ENCODE measurements at places on chromosomes 6 and 20. TPM values are rescaled to one million over a fixed set of nuclear protein-coding genes. Genes with fewer than 3 reads are reported as not detected.

DNA sequence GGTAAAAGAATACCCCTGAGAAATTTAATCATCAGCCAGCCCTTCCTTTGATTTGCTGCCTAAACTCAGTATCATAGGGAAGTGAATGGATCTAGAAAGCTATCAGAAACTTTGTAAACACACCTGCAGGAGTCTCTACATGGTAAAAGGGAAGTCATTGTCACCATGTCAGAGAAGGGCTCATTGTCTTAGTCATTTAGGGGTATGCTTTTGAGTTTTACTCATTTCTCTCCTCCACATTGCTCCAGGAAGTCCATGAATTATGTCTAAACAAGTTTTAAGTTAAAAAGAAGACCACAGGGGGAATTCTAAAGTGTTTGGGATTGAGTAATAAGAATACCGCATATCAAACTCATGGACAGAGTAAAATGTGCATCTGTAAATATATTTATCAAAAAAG, 2.5 kb downstream of the SLC17A1 start:
- no peak for DNase-seq

DNA sequence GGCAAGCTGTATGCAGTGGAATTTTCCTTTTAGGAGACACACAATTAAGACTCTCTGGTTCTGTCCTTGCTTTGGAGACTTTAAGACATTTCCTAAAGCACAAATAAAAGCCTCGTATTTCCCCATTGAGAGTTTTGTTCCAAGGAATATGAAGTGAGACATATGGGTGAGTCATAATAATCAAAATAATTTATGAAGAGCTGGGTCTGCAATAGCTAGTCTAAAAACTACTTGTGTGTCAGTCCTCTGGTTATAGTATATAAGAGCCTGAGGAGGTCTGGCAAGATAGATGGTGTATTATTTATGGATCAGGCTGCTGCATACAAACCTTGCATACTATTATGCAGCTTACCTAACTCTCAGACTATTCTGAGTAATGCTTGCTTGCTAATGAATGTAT, 142.6 kb downstream of the ADGRG6 start:
- no peak for DNase-seq

DNA sequence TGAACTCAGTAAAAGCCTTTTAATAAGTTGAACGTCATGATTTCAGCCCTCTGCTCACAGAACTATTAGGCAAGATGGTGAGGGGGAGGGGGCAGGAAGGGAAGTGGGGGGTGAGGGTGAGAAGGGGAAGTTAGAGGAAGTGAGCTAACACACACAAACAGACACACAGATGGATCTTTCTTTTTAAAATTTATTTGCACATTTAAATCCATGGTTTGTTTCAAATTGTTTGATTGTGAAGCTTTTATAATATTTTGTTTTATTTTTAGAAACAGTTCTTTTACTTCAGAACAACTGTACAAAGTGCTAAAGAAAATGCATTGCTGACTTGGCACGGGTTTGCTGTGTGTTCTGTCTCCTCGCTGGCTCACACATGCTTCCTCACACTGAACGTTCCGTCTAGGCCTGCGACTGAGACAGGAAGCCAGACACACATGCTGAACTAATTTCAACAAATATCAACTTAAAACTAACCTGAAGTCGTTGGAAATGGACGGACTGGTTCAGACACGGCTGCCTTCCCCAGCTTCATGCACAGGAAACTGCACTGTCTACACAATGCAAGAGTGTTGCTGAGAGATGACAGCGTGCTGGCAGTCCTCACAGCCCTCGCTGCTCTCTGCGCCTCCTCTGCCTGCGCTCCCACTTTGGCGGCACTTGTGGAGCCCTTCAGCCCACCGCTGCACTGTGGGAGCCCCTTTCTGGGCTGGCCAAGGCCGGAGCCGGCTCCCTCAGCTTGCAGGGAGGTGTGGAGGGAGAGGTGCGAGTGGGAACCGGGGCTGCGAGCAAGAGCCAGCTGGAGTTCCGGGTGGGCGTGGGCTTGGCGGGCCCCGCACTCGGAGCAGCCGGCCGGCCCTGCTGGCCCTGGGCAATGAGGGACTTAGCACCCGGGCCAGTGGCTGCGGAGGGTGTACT, 8.1 kb upstream of the ZBP1 start:
- DNase-seq, result no peak

- no peak for DNase-seq
Observed at GRCh38 chr6:12065321-12066140, 53.4 kb downstream of the HIVEP1 start.

GRCh38 chr6:166625356-166625755, 1.7 kb downstream of the RPS6KA2 start:
- no peak for DNase-seq

GRCh38 chr20:52311209-52311794, 119.7 kb upstream of the ZFP64 start:
- DNase-seq, result no peak

- DNase-seq, result no peak
Observed at GRCh38 chr6:36719126-36719525, 21.5 kb downstream of the RAB44 start.

DNA sequence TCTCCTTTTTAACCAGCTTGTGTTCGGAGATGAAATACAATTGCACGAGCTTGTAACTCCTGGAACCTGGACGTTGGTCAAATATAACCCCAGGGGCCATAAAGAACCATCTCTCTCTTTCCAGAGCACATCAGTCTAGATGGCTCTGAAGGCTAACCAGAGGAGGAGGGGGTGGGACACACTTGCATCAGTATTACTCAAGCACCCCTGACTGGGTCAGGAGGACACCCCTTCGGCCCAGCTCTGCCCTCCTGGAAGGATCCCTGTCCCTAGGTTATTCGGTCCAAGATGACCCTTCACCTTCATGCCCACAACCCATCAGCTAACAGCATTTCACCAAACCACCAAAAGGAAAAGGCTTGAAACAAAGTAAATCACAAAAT, 67.1 kb downstream of the FYN start:
- no peak for DNase-seq

DNA sequence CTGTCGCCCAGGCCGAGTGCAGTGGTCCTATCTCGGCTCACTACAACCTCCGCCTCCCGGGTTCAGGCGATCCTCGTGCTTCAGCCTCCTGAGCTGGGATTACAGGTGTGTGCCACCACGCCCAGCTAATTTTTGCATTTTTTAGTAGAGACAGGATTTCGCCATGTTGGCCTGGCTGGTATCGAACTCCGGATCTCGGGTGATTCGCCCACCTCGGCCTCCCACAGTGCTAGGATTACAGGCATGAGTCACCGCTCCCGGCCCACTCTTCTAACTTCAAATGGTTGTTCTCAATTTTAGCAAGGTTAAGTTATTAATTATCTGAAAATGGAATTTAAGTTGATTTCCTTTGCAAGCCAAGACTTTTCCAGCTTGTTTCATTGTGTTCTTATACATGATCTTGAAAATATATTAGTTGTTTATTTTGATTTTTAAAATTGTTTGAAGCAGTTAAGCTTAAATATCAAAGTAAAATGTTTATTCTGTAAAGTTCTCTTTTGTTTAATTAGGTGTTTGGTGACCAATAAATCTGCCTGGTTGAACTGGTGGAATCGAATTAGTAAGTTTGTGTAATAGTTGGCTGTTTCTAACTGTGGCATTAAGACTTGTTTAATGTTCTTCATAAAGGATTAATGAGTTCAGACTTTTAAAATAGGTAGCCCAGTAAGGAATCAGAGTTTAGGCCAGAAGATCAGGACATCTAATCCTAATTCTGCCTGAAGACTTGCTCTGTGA, 2.3 kb downstream of the PM20D2 start:
- peak; percentile 39 for DNase-seq

DNA sequence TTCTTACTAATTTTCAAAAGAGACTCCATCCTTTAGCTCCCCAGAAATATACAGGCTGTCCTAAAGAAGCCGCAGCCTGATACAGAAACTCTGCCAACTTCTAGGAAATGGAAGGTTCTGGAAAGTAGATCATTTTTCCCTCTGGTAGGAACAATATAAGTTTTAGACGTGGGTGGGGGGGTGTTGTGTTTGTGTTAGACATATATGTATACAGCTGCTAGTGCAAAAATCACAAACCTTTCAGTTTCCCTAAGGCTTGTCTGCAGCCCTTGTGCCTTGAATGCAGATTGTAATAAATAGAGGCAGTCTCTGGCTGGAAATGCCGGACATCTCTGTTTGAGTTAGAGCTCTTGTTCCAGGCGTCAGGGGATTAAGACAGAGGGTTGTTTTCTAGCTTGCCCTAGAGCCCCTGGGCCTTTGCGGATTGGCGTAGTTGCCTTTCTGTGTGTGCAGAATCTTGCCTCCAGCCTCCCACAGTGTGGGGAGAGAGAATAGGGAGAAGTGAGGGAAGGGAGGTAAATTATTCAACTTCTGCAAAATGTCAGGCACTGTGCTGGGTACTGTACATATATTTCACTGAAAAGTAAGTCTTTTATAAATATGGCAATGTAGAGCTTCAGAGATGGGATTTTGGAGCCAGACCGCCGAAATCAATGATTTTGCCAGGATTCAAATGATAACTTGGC, 269.7 kb downstream of the PRL start:
- no peak for DNase-seq

DNA sequence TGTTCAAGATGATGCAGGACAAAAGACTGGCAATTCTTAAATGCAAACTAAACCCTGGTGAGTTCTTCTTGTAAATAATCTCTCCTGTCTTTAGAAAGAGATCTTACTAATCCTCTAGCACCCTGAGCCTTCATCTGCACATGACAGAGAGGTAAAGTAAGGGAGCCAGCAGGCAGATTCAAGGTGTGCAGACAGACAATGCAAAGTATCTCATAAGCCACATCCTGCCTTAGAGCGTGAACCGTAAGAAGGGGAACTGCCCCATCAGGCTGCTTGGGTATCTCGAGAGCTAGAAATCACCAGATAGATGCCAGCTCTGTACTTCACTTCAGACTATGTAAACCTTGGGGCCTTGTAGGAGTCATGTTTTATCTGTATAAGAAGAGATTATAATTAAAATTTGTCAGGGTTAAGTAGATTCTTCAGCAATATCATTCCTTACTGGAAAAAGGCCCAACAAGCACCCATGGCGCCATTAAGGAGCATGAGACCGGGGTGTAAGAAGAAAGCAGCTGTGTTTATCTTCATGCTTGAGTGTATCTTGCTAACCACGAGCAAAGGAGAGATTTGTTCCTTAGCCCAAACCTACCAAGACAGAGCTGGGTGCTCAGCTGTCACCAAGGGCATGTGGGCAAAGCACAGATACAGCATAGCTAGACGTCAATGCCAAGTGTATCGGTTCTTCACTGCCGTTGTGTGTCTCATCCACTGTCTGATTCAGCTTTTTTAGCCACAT, 24.4 kb downstream of the CNR1 start:
- DNase-seq, result no peak

DNA sequence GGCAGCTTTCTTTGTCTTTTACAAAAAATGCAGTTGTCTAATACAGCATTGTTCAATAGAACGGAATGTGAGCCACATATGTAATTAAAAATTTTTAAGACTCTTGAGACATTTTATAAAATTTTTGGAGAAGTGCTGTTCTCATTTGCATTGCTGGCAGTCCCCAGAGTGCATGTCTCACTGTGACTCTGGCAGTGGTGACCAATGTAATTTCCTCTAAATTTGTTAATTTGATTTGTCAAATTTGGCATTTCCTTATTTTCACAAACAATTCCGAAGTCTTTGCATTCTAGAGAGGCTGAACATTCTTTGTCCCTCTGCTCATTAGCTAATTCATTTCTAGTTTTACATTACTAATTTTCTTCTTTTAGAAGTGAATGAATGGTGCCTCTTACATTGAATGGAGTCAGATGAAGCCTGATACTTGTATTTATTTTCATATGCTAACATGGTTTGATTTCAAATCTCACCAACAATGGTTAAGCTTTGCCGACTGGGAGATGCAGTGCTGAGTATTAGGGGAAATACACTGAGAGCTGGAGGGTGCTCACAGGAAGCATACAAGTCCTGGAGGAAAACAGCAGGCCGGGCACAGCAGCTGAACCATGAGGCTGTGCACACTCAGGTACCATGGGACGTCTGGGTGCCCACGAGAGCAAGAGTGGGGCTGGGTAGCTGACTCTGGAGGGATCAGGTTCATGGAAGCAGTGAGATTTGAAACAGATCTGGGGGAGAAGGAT, 68.5 kb upstream of the ARMC2 start:
- no peak for DNase-seq

- DNase-seq, result peak; percentile 77
Observed at GRCh38 chr20:59598625-59599310, 5.6 kb upstream of the PHACTR3 start.

GRCh38 chr20:48015943-48016723, 230.9 kb upstream of the SULF2 start:
- DNase-seq, result no peak

GRCh38 chr6:125571207-125571755, 178.2 kb upstream of the HEY2 start:
- DNase-seq, result no peak

DNA sequence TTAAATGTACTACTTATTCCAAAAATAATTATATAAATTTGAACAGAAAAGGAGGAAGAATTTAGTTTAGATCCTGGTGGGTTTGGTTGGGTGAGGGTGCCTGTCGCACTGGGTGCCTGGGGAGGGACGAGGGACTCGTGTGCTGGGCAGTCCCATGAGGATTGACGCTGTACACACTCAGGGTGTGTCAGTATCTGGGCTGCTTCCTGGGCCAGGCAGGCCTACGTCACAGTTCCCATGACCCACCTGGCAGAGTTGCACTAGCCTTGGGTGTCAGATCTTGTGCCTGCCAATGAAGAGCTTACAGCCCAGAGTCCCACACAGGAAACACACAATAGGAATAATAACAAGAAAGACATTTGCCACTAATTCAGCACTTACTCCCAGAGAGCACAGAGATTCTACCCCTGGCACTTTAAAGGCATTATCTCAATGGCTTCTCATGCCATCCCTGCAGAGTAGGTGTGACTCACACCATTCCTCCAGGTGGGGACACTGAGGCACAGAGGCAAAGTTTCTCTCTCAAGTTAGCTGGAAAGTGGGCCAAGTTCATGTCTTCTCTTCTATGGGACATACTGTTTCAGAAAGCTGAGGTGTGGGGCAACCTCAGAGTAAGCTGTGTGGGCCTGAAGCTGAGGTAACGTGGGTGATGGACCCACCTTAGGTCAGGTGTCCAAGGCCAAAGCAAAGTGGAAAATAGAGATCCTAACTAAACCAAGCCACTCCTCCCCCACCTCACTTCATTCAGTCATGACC, 1.3 kb upstream of the SDCBP2 start:
- peak; percentile 63 for DNase-seq

- no peak for DNase-seq
Observed at GRCh38 chr6:161462148-161462547, 188.3 kb upstream of the AGPAT4 start.

DNA sequence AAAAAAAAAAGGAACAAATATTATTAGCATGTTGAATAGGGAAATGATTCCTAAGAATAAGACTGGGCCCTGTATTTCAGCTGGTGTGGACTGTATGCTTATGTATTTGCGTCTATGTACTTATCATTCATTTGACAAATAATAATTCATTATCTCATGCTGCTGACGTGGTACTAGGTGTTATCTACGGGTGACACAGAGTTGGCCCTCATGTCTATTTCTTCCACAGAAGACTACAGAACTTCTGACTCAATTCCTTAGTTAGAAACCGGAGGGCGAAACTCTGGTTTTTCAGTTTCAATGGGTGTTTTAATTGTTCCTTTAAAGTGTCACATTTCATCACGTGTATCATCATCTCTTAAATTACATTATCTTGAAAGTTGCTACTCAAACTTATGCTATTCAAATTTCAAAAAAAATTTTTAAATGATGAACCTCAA, 305.9 kb downstream of the CLIC5 start:
- DNase-seq, result no peak

GRCh38 chr6:12013307-12013719, 1.2 kb downstream of the HIVEP1 start:
- DNase-seq, result no peak

OR2H2 gene
- not detected for total RNA-seq

TMEM14B gene
- 50.4 TPM for total RNA-seq

SLCO4A1 gene
- 51.9 TPM for total RNA-seq

ACTL10 gene
- 5.4 TPM for total RNA-seq

MAP7 gene
- total RNA-seq, result 29.5 TPM

SRSF12 gene
- total RNA-seq, result 1.7 TPM

GDAP1L1 gene
- total RNA-seq, result not detected

Measured in Calu3 (cell line).